ENCODE measurements at places on chromosomes 2 and 18. TPM values are rescaled to one million over a fixed set of nuclear protein-coding genes. Genes with fewer than 3 reads are reported as not detected.

NMUR1 gene
- total RNA-seq = not detected

LRATD1 gene
- 0.27 TPM for total RNA-seq

NHEJ1 gene
- total RNA-seq = 29.6 TPM

PIEZO2 gene
- total RNA-seq = 0.11 TPM

NEU4 gene
- 1.5 TPM for total RNA-seq

FSHR gene
- 1.0 TPM for total RNA-seq

DNA sequence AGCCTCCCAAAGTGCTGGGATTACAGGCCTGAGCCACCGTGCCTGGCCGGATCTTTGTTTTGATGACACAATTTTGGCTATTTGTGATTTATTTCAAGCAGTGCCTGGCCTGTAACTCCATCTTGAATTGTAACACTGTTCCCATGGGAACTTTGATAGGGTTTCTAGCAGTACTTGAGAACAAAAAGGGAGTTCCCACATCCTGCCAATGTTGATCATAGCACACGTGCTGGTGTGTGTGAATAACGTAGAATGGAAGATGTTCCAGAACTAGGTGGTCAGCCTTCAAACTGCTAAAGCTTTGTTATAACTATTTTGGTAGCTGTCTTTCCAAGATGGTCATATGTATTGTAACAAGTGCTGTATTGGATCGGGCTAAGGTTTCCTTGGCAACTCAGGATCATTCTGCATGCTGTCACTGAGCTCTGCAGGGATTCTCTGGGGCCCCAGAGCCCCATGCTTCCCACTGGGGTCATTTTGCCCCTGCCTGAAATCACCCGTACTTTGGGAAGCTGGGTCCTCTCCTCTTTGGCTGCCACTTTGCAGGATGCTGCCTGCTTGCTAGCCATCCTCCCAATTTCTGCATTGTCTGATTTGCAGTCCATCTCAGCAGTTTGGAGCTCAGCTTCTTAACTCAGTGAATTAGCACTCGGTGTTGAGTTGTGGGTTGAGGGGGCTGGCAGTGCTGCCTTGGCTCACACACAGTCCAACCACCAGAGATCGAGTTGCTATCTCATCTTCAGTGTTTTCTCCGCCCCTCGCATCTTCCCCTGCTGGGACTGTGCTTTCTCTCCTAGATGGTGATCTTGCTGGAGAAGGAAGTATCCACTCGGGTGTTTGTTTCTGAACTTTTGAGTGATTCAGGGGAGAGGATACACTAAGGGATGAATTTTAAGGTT is 26.8 kb downstream of the SH3RF3 start:
- no peaks in the 10 kb centered on the region for H3K27me3 ChIP-seq
- no peaks in the 10 kb centered on the region for H3K4me1 ChIP-seq
- H3K36me3 ChIP-seq = no peaks in the 10 kb centered on the region
- no peak for DNase-seq
- no peak overlapping the region for H3K4me3 ChIP-seq

DNA sequence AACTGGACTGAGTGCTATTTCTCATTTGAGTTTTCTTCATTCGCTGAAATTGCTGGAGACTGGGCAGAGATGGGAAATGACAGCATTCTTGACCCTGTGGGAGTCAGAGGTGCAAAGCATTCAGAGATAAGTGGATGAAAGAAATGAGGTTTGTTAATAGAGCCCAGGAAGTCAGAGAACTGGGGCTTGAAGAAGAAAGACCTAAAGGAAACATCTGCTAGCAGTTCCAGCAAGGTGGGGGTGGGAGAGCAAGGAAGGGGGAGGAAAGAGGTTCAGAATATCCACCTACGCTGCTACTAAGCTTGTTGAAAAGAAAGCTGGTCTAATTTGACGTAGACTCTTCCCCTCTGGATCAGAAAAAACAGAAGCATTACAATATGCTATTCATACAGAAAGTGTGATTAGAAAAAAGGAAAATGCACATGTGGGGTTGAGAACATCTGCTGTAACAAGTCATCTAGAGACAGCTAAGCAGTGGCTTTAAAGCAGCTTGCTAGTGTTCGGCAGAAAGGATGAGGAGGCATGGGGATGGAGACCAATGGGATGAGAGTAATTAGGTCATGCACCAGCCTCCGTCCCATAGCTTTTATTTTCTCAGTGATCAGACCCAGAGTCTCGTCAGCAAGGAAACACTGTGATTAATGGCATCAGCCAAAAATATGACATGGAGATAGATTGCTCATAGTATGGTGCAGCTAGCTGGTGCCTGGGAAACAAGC is 29.7 kb downstream of the NAB1 start:
- 0 out of 2 replicates have a peak, but pooled peaks cover 1% of the 10 kb centered on the region for H3K36me3 ChIP-seq
- H3K4me1 ChIP-seq = peaks cover 16% of the 10 kb centered on the region
- no peak for DNase-seq
- H3K4me3 ChIP-seq = no peak overlapping the region
- H3K27me3 ChIP-seq = no peaks in the 10 kb centered on the region
- no peak overlapping the region for H3K27ac ChIP-seq

- H3K36me3 ChIP-seq = no peaks in the 10 kb centered on the region
- no peaks in the 10 kb centered on the region for H3K4me1 ChIP-seq
- H3K27me3 ChIP-seq = no peaks in the 10 kb centered on the region
These were observed 128.6 kb downstream of the DTNA start for GRCh38 chr18:34838669-34839068.

DNA sequence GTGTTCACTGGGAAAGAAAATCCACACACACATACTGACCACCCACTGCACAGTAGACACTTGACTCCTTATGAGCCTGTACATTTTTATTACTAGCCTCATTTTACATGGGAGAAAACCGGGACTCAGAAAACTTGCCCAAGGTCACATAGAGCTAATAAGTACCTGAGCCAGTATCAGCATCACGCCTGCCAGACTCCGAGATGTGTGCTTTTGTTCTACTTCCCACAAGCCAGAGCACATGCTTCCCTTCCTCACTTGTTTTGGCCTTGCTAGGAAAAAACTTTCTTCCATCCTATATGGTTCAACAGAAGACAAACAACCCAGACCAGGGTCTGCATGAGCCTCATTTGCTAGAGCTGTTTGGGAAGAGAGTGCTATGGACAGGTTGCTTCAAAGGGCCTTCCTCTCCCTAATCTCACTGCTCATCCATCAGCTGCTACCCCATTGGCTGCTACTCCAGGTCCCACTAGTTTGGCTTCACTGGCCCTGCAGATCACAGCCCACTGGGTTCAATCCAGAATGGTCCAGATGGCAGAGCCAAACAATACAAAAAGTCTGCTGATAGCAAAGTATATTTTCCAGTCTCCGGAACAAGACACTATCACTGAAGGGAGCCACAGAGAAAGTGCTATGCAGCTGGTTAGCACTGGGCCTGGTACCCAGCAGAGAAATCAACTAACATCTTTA is 63.9 kb downstream of the STK39 start:
- H3K27me3 ChIP-seq = no peaks in the 10 kb centered on the region
- H3K4me3 ChIP-seq = no peak overlapping the region
- H3K27ac ChIP-seq = no peak overlapping the region
- H3K36me3 ChIP-seq = no peaks in the 10 kb centered on the region

GRCh38 chr2:196101325-196101991 is 32.8 kb upstream of the DNAH7 start:
- H3K4me3 ChIP-seq = no peak overlapping the region
- no peak overlapping the region for H3K27ac ChIP-seq
- no peaks in the 10 kb centered on the region for H3K36me3 ChIP-seq
- H3K4me1 ChIP-seq = no peaks in the 10 kb centered on the region
- no peaks in the 10 kb centered on the region for H3K27me3 ChIP-seq

- H3K27me3 ChIP-seq = no peaks in the 10 kb centered on the region
- no peak overlapping the region for H3K4me3 ChIP-seq
- H3K36me3 ChIP-seq = no peaks in the 10 kb centered on the region
- no peak for DNase-seq
These were observed 12.0 kb upstream of the NRP2 start for GRCh38 chr2:205670292-205670691.

- no peak overlapping the region for H3K4me3 ChIP-seq
- no peak for DNase-seq
- no peaks in the 10 kb centered on the region for H3K4me1 ChIP-seq
- no peak overlapping the region for H3K27ac ChIP-seq
- H3K36me3 ChIP-seq = no peaks in the 10 kb centered on the region
- no peaks in the 10 kb centered on the region for H3K27me3 ChIP-seq
These were observed 187.6 kb downstream of the ZNF521 start for GRCh38 chr18:25164211-25164847.

DNA sequence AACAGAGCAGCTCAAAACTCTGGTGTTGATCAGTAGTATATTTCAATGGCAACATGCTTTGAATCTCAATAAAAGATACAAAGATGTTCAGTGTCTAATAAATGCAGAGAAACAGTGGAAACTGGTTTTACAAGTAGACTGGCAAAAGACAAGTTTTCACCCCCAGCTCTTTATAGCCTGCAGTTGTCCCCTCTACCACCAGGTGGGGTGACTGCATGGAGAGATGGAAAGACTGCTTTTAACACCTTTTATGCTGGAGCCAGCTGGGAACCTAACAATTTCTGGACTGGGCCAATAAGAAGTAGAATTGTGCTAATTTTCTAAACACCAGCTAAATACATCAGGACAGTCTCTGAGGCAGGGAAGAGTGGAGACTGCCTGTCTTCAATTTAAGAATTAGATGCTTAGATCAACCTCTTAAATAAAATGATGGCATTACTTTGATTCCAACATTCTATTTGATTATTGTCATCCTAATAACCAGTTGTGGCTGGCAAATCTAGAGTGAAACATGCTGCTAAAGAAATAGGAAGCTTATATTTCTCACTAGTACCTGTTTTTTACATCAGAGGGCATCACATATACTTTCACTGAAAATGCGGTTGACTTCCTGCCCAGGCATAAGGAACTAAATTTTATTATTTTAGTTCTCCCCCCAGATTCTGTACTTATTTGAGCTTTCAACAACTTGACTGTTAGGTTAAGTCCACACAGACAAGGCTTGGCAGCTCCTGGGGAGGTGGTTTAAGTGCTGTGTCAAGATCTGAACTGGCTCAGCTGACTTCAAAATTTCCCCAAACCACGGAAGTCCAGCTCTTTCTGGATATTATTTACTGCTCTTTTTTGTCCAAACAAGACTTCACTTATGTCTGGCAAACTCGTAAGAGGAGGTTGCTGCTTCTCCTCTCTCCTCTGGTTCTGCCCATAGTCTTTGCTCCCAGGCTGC is 140.5 kb downstream of the TPGS2 start:
- no peaks in the 10 kb centered on the region for H3K27me3 ChIP-seq
- H3K36me3 ChIP-seq = no peaks in the 10 kb centered on the region
- no peak overlapping the region for H3K4me3 ChIP-seq
- H3K4me1 ChIP-seq = no peaks in the 10 kb centered on the region

- H3K27me3 ChIP-seq = no peaks in the 10 kb centered on the region
- no peak overlapping the region for H3K27ac ChIP-seq
- H3K4me3 ChIP-seq = no peak overlapping the region
- H3K4me1 ChIP-seq = 0 out of 2 replicates have a peak, but pooled peaks cover 3% of the 10 kb centered on the region
These were observed 292.9 kb downstream of the STK39 start for GRCh38 chr2:167954495-167954894.

DNA sequence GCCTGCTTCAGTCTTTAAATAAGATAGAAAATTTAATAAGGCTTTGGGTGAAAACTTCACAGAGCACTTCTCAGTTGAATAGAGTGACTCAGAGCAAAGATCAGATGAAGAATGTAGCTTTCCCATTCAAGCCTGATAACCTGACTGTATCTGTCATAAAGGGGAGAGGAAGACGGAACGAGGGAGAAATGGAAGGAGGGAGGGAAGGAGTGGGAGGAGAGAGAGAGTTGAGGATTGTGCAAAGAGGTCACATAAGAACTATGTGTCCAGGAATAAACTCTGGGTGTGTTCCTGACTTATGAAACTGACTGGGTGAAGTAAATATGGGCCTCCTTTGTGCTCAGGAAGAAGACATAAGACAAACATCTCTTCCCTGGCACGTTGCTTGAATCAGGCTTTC is 385.5 kb downstream of the LPIN1 start:
- H3K27me3 ChIP-seq = no peaks in the 10 kb centered on the region
- DNase-seq = no peak
- H3K4me3 ChIP-seq = no peak overlapping the region
- H3K36me3 ChIP-seq = no peaks in the 10 kb centered on the region

GRCh38 chr2:209277444-209277843 is 146.4 kb upstream of the MAP2 start:
- no peak for DNase-seq
- no peak overlapping the region for H3K27ac ChIP-seq
- no peaks in the 10 kb centered on the region for H3K36me3 ChIP-seq
- H3K27me3 ChIP-seq = no peaks in the 10 kb centered on the region
- no peaks in the 10 kb centered on the region for H3K4me1 ChIP-seq

DNA sequence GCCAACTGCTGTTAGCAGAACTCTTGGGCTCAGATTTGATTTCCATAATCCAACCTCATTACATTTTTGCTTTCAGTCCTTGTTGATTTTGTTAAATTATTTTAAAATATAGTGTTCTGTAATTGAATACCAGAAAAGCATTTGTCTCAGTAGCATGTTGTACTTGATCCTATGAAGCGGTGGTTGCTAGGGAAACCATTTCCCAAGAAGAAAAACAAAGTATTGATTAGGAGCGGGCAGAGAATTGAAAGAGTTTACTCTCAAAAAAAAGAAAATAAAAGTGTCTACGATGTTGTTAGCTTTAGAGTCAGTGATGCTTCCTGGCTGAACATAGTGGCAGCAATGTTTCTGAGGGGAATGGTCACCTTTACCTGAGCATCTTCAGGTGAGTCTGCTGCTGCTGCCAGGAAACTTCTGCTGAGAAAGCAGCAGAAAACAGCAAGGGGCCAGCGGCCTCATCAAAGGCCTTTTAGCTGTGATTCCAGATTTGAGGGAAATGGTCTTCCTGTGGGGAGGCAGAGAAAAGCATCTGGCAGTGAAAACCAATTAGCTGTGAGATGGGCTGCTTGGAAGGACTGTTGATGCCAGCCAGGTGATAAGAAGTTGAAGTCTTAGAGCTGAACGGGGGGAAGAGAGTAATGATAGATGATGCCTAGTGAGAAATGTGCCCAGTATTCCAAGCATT is 37.1 kb downstream of the CRIM1 start:
- H3K27ac ChIP-seq = no peak overlapping the region
- peaks cover 62% of the 10 kb centered on the region for H3K4me1 ChIP-seq
- no peak for DNase-seq
- 0 out of 2 replicates have a peak, but pooled peaks cover 1% of the 10 kb centered on the region for H3K36me3 ChIP-seq
- no peak overlapping the region for H3K4me3 ChIP-seq

DNA sequence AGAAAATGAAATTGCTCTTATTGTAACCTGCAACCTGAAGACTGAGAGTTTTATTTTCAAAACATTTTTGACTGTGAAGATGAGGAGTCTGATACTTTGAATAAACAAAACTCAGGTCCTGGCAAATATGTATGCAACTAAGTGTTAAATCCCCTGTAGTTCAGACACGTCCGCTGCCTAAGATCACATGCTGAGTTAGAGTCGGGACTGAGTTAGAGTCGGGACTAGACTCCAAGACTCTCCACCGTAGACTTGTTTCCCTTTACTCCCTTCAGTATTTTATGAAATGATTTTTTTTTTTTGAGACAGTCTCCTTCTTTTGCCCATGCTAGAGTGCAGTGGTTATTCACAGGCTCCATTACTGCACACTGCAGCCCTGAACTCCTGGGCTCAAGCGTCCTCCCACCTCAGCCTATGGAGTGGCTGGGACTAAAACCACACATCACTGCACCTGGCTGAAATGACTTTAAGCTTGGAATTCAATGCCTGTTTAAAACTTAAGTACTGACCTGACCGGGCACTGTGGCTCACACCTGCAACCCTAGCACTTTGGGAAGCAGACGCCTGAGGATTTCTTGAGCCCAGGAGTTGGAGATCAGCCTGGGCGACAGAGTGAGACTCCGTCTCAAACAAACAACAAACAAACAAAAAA is 28.0 kb upstream of the PMAIP1 start:
- no peaks in the 10 kb centered on the region for H3K27me3 ChIP-seq
- no peak for DNase-seq
